ENCODE measurements at places on chromosomes 11 and 22. TPM values are rescaled to one million over a fixed set of nuclear protein-coding genes. Genes with fewer than 3 reads are reported as not detected.

- no peaks in the 10 kb centered on the region for H3K27me3 ChIP-seq
- no peak for DNase-seq
- peaks cover 27% of the 10 kb centered on the region for H3K4me1 ChIP-seq
- H3K27ac ChIP-seq: no peak overlapping the region
- H3K36me3 ChIP-seq: no peaks in the 10 kb centered on the region
- no peak overlapping the region for H3K4me3 ChIP-seq
Measured at GRCh38 chr11:121886996-121887395, 229.0 kb downstream of the BLID start.

GRCh38 chr22:17706947-17707346, 67.3 kb downstream of the BID start:
- peak overlapping the region; percentile 74 for H3K27ac ChIP-seq
- H3K36me3 ChIP-seq: no peaks in the 10 kb centered on the region
- peak; percentile 26 for DNase-seq
- no peaks in the 10 kb centered on the region for H3K27me3 ChIP-seq
- peaks cover 12% of the 10 kb centered on the region for H3K4me1 ChIP-seq
- peak overlapping the region; percentile 53 for H3K4me3 ChIP-seq

GRCh38 chr22:49540084-49540912, 287.4 kb downstream of the BRD1 start:
- H3K4me3 ChIP-seq: no peak overlapping the region
- no peaks in the 10 kb centered on the region for H3K36me3 ChIP-seq
- no peak overlapping the region for H3K27ac ChIP-seq
- no peaks in the 10 kb centered on the region for H3K4me1 ChIP-seq
- H3K27me3 ChIP-seq: no peaks in the 10 kb centered on the region

GRCh38 chr11:119300198-119300964, 16.5 kb downstream of the MCAM start:
- no peak overlapping the region for H3K4me3 ChIP-seq
- no peaks in the 10 kb centered on the region for H3K27me3 ChIP-seq
- peaks cover 2% of the 10 kb centered on the region for H3K4me1 ChIP-seq
- H3K27ac ChIP-seq: no peak overlapping the region

DNA sequence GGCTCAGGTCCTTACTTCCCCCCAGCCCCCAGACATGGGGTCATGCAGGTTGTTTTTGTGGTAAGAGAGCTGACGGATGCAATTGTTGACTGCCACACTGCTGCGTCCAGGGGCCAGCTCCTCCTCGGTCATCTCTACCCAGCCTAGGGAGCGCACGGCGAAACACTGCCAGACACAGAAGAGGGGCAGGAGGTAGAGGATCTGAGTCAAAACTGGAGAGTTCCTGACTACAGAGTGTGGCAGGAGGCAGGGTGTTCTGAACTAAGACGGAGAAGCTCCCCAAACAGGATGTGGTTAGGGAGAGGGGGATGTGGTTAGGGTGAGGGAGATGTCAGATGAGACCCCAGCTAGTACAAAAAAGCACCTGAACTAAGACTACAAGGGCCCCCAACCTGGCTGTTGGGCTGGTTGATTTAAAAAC, 12.3 kb downstream of the SMPD1 start:
- peaks cover 6% of the 10 kb centered on the region for H3K4me1 ChIP-seq
- H3K27ac ChIP-seq: no peak overlapping the region

KCNQ1OT1 gene
- 6.2 TPM for total RNA-seq

PDGFB gene
- not detected for total RNA-seq

CATSPER1 gene
- not detected for total RNA-seq

ADM2 gene
- total RNA-seq: 9.1 TPM

UBQLN3 gene
- total RNA-seq: under 0.01 TPM

All from osteoblast (primary cell).